ENCODE measurements at places on chromosomes 2 and 18.

GRCh38 chr18:27803957-27804356 lies 373.0 kb downstream of the CDH2 start:
- no peak for DNase-seq

DNA sequence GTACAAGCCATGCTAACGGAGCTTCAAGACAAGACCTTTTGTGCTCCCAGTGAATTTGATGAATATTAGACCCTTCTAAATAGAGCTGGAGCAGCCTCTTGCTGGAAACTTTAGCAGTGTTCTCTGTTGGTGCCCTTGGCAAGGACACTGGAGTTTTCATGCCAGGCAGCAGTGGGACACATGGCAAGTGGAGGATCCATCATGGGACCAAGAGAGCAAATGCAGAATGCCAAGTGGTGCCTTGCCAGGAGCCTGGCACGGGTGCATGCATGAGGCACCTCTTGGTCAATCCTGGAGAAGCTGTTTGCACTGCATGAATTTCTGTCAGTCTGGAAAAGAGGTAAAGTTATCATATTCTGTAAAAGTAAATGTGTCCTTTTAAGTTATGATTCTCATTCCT lies 59.1 kb downstream of the NETO1 start:
- DNase-seq = no peak

DNA sequence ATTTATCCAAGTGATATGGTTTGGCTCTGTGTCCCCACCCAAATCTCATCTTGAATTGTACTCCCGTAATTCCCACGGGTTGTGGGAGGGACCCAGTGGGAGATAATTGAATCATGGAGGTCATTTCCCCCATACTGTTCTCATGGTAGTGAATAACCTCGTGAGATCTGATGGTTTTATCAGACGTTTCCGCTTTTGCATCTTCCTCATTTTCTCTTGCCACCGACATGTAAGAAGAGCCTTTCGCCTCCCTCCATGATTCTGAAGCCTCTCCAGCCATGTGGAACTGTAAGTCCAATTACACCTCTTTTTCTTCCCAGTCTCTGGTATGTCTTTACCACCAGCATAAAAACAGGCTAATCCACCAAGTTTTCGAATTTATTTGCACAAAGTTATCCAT lies 20.3 kb upstream of the CHST10 start:
- DNase-seq = no peak

DNA sequence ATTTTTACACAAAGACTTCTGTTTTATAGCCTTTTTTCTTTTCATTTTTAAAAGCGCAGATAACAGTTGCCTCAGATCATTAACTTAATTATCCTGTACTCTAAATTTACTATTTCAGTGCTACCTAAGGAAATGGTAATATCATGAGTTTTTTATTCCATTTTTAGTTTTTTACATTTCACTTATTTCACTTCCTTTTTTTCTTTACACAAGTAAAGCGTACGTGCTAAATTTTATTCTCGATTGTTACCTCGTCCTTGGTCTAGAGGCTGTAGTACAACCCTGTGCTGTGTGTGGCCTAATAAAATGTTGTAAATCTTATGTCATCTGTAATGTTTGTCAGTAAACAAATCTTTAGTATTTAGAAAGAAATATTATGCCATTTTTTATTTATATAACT lies 49.2 kb downstream of the CRIM1 start:
- no peak for DNase-seq

GRCh38 chr18:54843314-54843713 lies 15.0 kb downstream of the RAB27B start:
- DNase-seq = peak; percentile 11

- DNase-seq = no peak
Measured at GRCh38 chr2:216101109-216101508, 8.0 kb upstream of the XRCC5 start.

DNA sequence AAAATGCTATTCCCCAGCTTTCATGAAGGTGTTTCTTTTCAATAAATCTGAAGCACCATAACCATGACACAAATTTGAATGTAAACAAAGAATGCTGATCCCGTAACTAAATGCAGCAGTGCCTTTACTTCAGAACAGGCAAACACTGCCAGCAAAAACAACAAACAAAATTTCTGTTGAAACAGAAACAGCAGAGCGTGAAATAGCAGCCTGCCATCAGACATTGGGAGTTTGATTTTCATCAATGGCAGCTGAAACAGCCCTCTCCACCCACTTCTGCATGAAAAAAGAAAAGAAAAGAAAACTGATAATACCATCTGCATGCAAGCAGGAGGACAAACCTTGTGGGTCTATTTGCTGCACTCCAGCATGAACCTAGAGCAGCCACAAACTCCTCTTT lies 128.3 kb downstream of the CDH2 start:
- no peak for DNase-seq

GRCh38 chr2:72669121-72669520 lies 156.7 kb downstream of the EXOC6B start:
- peak; percentile 60 for DNase-seq

GRCh38 chr2:105803337-105803736 lies 58.6 kb downstream of the NCK2 start:
- DNase-seq = no peak

DNA sequence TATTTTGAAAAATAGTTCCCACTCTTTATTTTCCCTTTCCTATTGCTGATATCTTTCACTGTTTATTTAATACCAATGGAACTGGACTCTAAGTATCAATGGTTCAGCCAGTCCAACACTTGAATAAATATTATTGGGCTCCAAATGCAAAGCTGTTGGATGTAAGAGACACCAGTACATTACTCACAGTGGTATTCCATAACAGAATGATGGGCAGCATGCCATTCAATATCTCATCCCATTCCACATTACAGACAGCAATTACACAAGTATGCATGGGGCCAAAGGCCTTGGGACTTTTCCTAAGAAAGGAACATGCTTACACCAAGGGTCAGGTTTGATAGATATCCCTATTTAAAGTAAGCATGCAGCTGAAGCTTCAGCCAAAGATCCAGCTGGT lies 231.9 kb downstream of the RND3 start:
- peak; percentile 29 for DNase-seq

DNA sequence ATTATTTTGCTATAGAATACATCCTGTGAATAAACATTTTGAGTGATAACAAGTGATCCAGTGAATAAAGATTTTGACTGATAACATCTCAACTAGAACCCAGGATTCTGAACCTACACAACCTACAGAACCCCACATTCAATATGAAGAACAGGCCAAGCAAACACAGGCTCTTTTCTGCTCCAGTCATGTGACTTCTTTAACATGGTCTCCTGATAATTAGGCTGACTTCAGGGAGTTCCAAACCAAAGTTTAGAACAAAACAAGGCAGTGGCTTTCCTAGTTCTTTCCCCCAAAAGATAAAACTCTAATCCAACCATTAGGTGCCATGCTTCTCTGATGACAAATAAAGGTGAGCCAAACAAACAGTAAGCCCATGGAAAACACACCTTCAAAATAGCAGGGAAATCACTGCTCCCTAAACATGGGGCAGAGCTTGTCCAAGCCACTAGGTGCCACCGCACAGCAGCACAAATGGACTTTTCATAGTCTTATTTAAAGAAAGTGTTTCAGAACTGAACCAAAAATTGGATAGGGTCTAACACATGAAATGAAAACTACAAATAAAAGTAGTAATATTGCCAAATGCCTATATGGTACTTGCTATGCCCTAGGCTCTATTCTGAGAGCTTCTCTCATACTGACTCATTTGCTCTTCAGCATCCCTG lies 95.3 kb downstream of the EVA1A start:
- DNase-seq = peak; percentile 57

GRCh38 chr2:37738266-37738885 lies 66.9 kb upstream of the CDC42EP3 start:
- no peak for DNase-seq

All from astrocyte of the spinal cord (primary cell).